Hair follicle dermal papilla cell (primary cell): ENCODE measurements at places on chromosomes 16 and 17. TPM values are rescaled to one million over a fixed set of nuclear protein-coding genes. Genes with fewer than 3 reads are reported as not detected.

Gene TSPOAP1
- 1.9 and 2.1 TPM in 2 replicates for total RNA-seq

Gene PSMD7
- 53.2 and 61.7 TPM in 2 replicates for total RNA-seq

Gene TMEM92
- not detected in 2 replicates for total RNA-seq

Gene SPPL2C
- not detected in 2 replicates for total RNA-seq

Gene CSH2
- total RNA-seq: not detected in 2 replicates

Gene ST6GALNAC1
- total RNA-seq: not detected in 2 replicates

Gene SLC47A1
- 4.3 and 5.2 TPM in 2 replicates for total RNA-seq

Gene KRTAP9-8
- total RNA-seq: not detected in 2 replicates

Gene SDK2
- 1.5 and 8.0 TPM in 2 replicates for total RNA-seq

Gene AGRP
- total RNA-seq: not detected in 2 replicates

Gene TP53TG3B
- 0.73 TPM in 1 of 2 replicates, not detected in the other for total RNA-seq

Gene HCRT
- total RNA-seq: not detected in 2 replicates
